ENCODE measurements at places on chromosomes 2 and 18. TPM values are rescaled to one million over a fixed set of nuclear protein-coding genes. Genes with fewer than 3 reads are reported as not detected.

KLF11 gene
- 23.4 TPM for total RNA-seq

TOGARAM2 gene
- total RNA-seq, result 0.61 TPM

ACVR1C gene
- 0.59 TPM for total RNA-seq

ASAP2 gene
- total RNA-seq, result 55.5 TPM

SIX3 gene
- total RNA-seq, result not detected

SERPINB10 gene
- total RNA-seq, result not detected

DNA sequence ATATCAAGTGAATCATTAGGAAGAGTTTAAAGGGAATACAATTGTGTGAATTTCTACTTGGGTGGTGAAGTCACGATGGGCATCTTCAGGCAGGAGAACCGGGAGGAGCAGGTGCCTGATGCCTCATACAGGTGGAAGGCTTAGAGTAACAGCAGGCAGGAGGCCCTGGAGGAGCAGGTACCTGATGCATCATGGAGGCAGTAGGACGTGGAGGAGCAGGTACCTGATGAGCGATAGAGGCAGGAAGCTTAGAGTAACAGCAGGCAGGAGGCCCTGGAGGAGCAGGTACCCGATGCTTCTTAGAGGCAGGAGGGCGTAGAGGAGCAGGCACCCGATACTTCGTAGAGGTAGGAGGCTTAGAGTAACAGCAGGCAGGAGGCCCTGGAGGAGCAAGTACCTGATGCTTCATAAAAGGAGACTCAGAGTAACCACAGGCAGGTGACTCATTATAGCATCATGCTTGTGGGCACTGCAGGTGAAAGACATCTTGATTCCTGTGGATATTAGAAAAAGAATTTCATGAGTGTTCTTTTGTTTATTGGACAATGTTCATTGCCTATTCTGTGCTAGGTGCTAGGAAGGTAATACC, 133.9 kb downstream of the ATP9B start:
- no peaks in the 10 kb centered on the region for H3K27me3 ChIP-seq
- H3K27ac ChIP-seq, result no peak overlapping the region
- no peak overlapping the region for H3K4me3 ChIP-seq
- H3K36me3 ChIP-seq, result no peaks in the 10 kb centered on the region

- DNase-seq, result no peak
- H3K36me3 ChIP-seq, result no peaks in the 10 kb centered on the region
- H3K27ac ChIP-seq, result no peak overlapping the region
- H3K4me3 ChIP-seq, result no peak overlapping the region
- H3K4me1 ChIP-seq, result no peaks in the 10 kb centered on the region
These were observed 505.4 kb downstream of the CPS1 start for GRCh38 chr2:211061612-211062296.

DNA sequence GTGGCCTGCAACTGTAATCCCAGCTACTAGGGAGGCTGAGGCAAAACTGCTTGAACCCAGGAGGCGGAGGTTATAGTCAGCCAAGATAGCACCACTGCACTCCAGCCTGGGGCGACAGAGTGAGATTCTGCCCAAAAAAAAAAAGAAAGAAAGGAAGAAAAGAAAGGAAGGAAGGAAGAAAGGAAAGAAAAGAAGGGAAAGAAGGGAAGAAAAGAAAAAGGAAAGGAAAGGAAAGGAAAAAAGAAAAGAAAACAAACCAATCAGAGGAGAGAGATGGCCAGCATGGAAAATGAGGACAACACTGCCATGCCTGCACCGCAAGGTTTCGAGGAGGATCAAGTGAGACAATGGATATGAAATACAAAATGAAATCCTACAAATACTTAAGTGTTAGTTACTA, 34.7 kb downstream of the NOL10 start:
- no peaks in the 10 kb centered on the region for H3K27me3 ChIP-seq
- no peak for DNase-seq
- no peak overlapping the region for H3K27ac ChIP-seq
- no peaks in the 10 kb centered on the region for H3K36me3 ChIP-seq
- H3K4me1 ChIP-seq, result no peaks in the 10 kb centered on the region
- H3K4me3 ChIP-seq, result no peak overlapping the region

GRCh38 chr2:197244349-197244748, 66.2 kb downstream of the ANKRD44 start:
- no peaks in the 10 kb centered on the region for H3K4me1 ChIP-seq
- no peak for DNase-seq
- no peak overlapping the region for H3K27ac ChIP-seq
- no peak overlapping the region for H3K4me3 ChIP-seq
- no peaks in the 10 kb centered on the region for H3K27me3 ChIP-seq

DNA sequence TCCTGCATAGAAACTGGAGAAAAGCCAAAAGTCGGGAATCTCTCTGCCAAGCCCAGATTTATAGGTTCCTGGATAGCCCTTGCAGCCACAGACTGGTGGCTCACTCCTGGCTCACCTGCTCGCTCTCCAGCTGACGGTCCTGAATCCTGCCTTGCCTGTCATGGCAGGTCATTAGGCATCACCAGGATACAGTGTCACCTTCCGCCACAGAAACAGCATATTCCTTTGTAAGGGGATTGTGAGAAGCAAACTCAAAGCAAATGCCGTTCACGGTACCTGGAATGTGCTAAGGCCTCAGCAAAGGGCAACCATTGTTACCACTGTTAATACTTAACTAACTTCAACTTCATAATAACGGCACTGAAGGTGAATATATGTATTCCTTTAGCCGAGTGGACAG, 57.1 kb upstream of the GPR45 start:
- no peaks in the 10 kb centered on the region for H3K4me1 ChIP-seq
- H3K36me3 ChIP-seq, result no peaks in the 10 kb centered on the region
- DNase-seq, result no peak
- no peaks in the 10 kb centered on the region for H3K27me3 ChIP-seq
- H3K27ac ChIP-seq, result no peak overlapping the region

GRCh38 chr2:138708682-138709241, 71.4 kb downstream of the NXPH2 start:
- no peaks in the 10 kb centered on the region for H3K4me1 ChIP-seq
- H3K4me3 ChIP-seq, result no peak overlapping the region
- no peak overlapping the region for H3K27ac ChIP-seq
- H3K27me3 ChIP-seq, result no peaks in the 10 kb centered on the region
- DNase-seq, result no peak

DNA sequence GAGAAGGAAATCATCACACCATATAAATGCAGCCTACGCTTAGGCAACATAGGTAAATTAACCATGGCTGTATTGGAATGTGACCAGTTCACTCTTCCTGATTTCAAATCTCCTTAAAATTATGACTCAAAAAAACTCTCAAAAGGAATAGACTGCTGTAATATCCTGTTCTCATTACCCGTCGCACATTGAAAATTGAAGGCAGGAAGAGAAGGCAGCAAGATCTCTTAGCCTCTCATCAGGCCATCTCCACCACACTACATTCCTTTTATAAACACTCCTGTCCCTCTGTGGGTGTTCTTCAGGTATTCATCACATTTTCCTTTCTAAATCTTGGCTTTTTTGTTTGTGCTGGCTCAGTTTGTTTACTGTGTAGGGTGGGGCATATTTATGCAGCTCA, 83.2 kb downstream of the PPP1R1C start:
- H3K4me1 ChIP-seq, result no peaks in the 10 kb centered on the region
- H3K36me3 ChIP-seq, result no peaks in the 10 kb centered on the region
- DNase-seq, result no peak
- no peaks in the 10 kb centered on the region for H3K27me3 ChIP-seq

DNA sequence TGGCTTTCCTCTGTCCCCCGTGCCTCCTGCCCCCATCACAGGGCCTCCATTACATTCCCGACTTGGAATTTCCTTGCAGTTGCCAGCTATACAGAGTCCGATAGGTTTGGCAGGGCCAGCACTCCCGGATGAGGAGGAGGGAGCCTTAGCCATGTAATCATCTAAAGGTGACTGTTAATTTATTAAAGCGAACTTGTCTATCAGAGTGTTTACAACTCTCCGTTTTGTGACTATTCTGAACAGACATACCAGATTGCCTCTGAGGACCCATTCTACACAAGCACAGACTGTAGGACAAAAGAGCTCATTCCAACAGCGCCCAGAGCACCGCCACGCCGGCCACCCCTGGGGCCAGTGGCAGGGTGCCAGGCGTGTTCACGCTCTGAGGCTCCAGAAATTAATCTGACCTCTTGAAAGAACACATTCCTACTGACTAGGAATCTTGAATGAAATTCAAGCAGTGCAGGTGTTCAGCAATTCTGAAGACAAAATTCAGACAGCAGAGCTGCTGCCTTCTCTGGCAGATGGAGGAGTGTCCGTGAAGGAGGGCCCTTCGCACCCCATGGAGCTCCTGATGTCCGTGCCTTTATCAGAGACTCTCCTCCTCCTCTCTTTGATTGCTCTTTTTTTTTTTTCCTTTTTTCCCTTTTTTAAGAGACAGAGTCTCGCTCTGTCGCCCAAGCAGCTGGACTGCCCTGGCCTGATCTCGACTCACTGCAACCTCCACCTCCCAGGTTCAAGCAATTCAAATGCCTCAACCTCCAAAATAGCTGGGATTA, 58.1 kb upstream of the RALBP1 start:
- DNase-seq, result peak; percentile 38
- H3K4me1 ChIP-seq, result no peaks in the 10 kb centered on the region
- peak overlapping the region; percentile 62 for H3K27ac ChIP-seq
- H3K36me3 ChIP-seq, result no peaks in the 10 kb centered on the region
- H3K27me3 ChIP-seq, result no peaks in the 10 kb centered on the region
- no peak overlapping the region for H3K4me3 ChIP-seq

GRCh38 chr2:212745359-212745758, 206.8 kb upstream of the ERBB4 start:
- no peak overlapping the region for H3K27ac ChIP-seq
- H3K36me3 ChIP-seq, result no peaks in the 10 kb centered on the region
- no peaks in the 10 kb centered on the region for H3K4me1 ChIP-seq
- H3K4me3 ChIP-seq, result no peak overlapping the region
- H3K27me3 ChIP-seq, result no peaks in the 10 kb centered on the region
- DNase-seq, result no peak

- H3K4me3 ChIP-seq, result no peak overlapping the region
- DNase-seq, result no peak
- no peaks in the 10 kb centered on the region for H3K27me3 ChIP-seq
These were observed 263.6 kb downstream of the RNF144A start for GRCh38 chr2:7180638-7181370.

DNA sequence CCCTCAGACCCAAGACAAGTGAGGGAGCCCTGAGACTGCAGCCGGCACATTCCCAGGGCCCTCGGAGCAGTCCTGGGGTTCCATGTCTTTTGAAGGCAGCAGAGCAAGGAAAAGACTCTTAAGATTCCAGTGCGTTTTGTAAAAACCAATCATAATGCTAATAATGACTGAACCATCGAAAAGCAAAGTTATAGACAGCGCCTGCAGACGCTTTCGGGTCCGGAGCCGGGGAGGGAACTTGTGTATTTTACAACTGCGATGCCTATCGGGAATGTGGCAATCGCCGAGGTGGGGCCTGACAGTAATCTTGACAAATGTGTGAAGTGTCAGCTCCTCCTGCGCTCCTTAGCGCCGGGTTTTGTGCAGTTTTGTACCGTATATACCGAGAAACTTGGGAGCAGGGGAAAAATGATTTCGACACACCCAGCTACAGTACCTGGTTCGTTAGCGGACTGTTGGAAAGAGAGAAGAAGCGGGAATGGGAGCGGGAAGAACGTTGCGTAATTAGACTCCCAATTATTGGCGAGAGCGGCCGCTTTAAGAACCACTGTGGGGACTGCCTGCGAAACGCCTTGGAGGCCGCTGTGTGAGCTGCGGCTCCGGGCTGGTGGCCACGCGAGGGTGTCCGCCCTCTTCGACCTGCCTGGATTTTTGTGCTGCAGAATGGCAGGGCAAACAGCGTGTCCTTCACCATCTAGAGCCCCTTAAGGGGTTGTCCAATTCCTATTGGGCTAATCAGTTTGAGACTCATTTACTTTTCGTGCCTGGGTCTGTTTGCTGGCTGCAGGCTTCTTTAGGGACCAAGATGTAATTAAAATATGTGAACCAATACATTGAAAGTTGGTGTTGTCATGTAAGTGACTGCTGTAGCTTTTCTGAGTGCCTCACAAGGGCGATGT, 2.4 kb downstream of the EPAS1 start:
- H3K36me3 ChIP-seq, result no peaks in the 10 kb centered on the region
- H3K4me1 ChIP-seq, result no peaks in the 10 kb centered on the region
- H3K27me3 ChIP-seq, result no peaks in the 10 kb centered on the region
- DNase-seq, result peak; percentile 74
- H3K27ac ChIP-seq, result peak overlapping the region; percentile 88
